AG10803 (cell line): ENCODE measurements at places on chromosomes 11 and 22.

DNA sequence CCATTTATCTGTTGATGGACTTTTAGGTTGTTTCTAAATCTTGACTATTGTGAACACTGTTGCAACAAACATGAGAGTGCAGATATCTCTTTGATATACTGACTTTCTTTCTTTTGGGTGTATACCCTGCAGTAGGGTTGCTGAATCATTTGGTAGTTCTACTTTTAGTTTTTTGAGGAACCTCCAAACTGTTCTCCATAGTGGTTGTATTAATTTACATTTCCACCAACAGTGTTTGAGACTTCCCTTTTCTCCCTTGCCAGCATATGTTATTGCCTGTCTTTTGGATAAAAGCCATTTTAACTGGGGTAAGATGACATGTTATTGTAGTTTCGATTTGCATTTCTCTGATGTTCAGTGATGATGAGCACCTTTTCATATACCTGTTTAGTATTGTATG lies 330.0 kb downstream of the DDX10 start:
- DNase-seq, result no peak

DNA sequence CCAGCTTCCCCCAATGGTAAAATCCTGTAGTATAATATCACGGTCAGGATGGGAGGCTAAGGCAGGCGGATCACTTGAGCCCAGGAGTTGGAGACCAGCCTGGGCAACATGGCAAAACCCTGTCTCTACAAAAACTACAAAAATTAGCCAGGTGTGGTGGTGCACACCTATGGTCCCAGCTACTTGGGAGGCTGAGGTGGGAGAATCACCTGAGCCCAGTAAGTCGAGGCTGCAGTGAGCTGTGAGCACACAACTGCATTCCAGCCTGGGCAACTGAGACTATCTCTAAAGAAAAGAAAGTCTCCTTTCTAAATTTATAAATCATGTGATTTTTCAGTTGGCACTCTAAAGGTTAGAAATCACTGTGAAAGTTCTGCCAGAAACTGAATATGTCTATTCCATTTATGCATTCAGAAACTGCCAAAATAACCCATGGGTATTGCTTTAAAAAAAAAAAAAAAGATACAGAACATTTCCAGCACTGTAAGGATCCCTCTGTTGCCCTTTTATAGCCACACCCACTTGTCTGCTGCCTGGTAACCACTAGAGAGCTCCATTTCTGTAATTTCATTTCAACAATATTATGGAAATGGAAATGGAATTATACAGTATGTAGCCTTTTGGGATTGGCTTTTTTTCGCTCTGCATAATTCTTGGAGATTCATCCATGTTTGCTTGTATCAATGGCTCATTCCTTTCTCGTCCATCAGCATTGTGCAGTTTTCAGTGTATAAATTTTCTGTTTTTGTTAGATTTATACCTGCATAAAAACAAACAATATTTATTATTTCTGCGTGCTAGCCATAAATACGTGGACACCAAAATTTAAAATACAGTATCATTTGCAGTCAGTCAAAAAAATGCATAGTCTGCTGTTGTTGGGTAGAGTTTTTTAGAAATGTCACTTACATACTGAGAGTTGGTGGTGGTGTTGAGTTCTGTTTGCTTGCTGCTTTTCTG lies 9.4 kb downstream of the CDC45 start:
- peak; percentile 14 for DNase-seq

DNA sequence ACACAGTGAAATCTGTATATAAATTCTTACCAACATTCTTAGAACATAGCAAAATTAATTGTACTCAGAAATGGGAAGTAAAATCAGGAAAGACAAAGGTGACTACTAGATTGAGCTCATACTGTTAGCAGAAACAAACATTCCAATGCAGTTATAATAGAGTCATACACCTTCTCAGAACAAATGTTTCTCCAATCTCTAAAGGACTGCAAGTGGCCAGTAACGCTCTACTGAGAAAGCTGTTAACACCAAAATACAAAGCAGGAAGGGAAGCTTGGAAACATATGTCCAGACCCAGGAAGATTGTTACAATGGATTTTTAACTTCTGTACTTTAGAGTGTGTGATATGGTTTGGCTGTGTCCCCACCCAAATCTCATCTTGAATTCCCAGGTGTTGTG lies 341.5 kb downstream of the LARGE1 start:
- no peak for DNase-seq

GRCh38 chr11:86515297-86516094 lies 140.8 kb downstream of the CCDC81 start:
- peak; percentile 86 for DNase-seq

DNA sequence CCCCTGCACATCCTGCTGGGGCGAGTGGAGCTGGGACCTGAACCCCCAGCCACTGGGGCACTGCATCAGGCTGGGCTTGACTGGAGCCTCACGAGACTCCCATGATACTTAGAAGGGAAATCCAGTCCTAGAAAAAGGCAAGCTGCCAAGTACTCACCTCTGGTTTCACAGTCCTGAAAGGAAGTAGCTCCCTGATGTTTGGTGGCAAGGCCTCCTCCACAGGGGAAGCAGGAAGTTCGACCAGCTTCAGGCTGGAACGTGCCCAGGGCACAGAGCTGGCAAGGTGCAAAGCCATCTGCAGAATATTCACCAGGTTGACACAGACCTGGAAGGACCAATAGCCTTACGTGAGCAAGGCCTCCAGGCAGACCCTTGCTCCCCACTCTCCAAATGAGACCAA lies 26.8 kb upstream of the NRIP3 start:
- no peak for DNase-seq

GRCh38 chr11:831118-831864 lies 1.5 kb upstream of the CD151 start:
- DNase-seq, result no peak

DNA sequence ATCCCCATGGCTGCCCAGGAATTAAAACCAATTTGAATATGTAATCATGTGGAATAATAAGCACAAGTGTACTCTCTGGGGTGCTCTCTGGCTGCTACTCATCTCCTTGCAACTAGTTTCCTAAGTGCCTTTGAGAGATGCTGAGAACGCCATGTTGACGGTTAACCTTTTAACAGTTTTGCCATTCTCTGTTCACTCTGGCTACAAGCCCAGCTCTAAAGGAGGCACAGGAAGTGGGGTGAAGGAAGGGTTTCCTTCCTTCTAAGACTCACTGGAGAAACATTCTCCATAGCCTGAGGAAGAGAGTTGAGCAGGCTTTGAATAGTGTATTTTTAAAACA lies 122.0 kb upstream of the ZC3H12C start:
- peak; percentile 47 for DNase-seq
